ENCODE measurements at places on chromosomes 1 and 21.

- no peak for DNase-seq
Measured at GRCh38 chr1:68339505-68339904, 107.2 kb upstream of the WLS start.

- no peak for DNase-seq
Measured at GRCh38 chr1:194372266-194372665, 1185.9 kb upstream of the B3GALT2 start.

GRCh38 chr1:209831615-209832014 is 3.8 kb downstream of the UTP25 start:
- DNase-seq = no peak

- DNase-seq = no peak
Measured at GRCh38 chr1:78491451-78492071, 787 bp downstream of the PTGFR start.

DNA sequence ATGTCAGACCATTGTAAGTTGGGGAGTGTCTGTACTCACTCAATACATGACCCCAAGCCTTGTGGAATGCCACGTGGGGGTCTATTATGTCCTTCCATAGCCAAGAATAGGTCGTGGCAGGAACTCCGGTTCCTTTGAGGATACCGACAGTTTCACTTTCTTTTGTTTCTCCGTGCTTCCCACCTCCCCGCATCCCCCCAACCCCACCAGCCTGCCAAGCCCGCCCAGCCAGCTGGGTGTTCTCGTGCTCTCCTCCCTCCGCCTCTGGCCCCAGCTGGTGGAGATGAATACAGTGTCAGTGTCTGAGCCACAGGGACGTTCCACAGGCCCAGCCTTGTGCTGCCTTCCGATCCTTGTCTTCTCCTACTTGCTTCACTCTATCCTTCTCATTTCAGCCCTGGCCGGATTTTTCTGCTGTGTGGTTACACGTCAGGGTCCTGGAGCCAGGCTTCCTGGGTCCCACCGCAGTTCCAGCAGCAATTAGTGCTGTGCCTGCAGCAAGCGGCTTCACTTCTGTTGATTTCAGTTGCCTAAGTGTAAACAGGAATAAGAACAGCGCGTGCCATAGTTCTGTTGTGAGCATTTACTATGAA is 4.1 kb upstream of the AGTRAP start:
- DNase-seq = no peak

- DNase-seq = no peak
Measured at GRCh38 chr1:25805863-25806225, 5.9 kb downstream of the SELENON start.

GRCh38 chr21:27314131-27314530 is 347.2 kb upstream of the ADAMTS5 start:
- DNase-seq = no peak

- no peak for DNase-seq
Measured at GRCh38 chr1:10225573-10225972, 15.2 kb downstream of the KIF1B start.

DNA sequence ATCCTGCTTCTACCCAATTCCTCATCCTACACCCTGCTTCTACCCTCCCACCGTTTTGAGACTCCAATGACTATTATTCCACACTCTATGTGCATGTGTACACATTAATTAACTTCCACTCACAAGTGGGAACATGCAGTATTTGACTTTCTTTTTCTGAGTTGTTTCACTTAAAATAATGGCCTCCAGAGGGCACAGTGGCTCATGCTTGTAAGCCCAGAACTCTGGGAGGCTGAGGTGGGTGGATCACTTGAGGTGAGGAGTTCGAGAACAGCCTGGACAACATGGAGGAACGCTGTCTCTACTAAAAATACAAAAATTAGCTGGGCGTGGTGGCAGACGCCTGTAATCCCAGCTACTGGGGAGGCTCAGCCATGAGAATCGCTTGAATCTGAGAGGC is 464.8 kb downstream of the PTBP2 start:
- no peak for DNase-seq

- no peak for DNase-seq
Measured at GRCh38 chr1:43824795-43825194, 108.8 kb upstream of the ARTN start.

DNA sequence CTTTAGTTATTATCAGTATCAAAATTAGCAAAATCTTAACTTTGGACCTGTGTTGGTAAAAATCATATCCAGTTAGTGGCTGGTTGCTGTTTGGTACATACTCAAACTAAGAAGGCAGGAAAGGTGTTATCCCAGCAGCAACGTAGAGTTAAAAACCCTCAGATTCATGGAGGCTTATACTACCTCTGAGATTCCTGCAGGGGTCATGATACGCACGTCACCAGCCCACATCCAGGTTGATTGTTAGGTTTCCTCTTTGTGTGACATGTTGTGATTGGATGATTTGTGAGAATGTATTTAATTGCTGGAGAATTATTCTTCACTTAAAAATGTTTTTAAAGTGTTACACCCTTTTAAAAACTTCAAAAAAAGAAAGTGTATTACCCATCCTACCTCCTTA is 423.3 kb upstream of the ADGRL2 start:
- DNase-seq = no peak

DNA sequence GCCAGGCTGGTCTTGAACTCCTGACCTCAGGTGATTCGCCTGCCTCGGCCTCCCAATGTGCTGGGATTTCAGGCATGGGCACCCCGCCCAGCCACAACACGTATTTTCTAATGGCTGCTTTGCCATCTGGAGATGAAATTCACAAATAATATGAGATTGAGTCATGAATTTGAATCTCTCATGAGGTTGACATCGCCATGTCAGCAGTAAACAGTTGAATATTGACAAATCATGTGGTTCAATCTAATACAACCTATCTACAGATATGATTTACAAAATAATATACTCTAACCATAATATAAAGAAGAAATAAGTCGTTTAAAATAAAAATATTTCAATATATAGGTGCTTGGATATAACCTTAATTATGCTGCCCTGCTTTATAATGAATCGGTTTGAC is 42.1 kb downstream of the MYOM3 start:
- no peak for DNase-seq

GRCh38 chr1:61481315-61481715 is 243.6 kb downstream of the TM2D1 start:
- no peak for DNase-seq

- DNase-seq = no peak
Measured at GRCh38 chr1:228178737-228179684, 13.4 kb downstream of the IBA57 start.

DNA sequence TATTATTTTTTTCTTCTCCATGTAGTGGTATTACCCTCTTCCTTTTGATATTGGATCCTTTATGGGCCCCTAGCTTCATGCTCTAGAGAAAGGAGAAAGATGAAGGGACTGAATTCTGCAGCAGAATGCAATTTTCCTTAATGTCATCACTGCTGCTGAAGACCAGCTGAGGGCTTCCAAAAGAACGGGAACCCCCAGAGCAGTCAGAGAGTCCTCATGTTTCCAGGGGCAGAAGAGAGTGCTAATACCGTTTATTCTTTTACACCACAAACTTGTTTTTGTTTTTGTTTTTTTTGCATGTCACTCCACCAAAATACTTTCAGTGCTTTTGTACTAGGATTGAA is 21.1 kb upstream of the TBX15 start:
- no peak for DNase-seq

DNA sequence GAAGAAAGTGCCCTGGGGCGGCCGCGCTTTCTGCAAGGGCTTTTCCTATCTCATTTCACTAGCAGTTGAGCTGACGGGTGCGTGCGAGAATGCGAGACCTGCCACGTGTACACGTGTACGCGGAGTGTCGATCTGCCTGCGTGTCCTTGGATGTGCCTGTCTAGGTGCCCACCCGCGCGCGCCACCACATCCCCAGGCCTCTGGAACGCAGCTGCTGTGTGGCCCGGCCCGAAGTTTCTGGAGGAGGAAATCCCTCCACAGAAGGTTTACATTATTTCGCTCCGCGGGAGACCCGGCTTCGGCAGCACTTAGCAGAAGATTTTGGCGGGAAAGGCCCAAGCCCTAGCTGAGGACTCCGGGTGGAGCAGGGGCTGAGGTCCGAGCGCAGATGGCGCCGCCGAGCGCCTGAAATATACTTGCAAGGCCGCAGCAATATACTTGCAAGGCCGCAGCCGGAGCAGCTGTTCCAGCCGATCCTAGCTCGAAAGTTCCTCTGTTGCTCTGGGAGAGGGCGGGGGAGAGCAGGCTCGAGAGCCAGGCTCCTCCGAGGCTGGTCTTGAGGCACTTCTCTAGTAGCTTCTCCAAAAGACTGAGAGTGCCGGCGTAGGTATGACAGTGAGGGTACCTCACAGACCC is 3.9 kb downstream of the TBX15 start:
- no peak for DNase-seq

- no peak for DNase-seq
Measured at GRCh38 chr1:1287288-1288110, 7.3 kb downstream of the SCNN1D start.

- DNase-seq = no peak
Measured at GRCh38 chr1:14742181-14742980, 143.9 kb downstream of the KAZN start.

DNA sequence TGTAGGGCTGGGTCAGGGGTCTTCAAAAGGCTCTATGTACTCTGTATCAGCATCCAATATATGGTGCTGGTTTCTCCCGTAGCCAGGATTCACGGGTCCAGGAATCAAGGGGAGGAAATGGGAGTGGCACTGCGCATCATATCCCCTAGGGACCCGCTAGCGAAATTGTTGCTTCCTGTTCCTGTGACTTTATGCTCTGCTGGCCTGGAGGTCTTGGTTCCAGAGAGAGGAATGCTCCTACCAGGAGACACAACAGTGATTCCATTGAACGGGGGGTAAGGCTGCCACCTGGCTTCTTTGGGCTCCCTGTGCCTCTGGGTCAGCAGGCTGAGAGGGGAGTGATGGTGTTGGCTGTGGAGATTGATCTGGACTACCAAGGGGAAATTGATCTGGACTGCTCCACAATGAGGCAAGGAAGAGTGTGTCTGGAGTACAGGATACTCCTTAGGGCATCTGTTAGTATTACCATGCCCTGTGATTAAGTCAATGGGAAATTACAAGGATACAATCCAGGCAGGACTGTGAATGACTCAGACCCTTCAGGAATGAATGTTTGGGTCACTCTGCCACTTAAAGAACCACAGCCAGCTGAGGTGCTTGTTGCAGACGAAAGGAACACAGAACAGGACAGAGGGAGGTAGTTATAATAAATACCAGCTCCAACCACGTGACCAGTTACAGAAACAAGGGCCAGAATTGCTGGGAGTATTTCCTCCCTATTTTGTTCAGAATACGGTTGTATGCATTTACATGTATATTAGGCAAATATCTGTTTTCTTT is 10.2 kb downstream of the SPSB1 start:
- DNase-seq = no peak

Data from activated gamma-delta T cell (primary cell).